ENCODE measurements at places on chromosomes 2 and 18.

DNA sequence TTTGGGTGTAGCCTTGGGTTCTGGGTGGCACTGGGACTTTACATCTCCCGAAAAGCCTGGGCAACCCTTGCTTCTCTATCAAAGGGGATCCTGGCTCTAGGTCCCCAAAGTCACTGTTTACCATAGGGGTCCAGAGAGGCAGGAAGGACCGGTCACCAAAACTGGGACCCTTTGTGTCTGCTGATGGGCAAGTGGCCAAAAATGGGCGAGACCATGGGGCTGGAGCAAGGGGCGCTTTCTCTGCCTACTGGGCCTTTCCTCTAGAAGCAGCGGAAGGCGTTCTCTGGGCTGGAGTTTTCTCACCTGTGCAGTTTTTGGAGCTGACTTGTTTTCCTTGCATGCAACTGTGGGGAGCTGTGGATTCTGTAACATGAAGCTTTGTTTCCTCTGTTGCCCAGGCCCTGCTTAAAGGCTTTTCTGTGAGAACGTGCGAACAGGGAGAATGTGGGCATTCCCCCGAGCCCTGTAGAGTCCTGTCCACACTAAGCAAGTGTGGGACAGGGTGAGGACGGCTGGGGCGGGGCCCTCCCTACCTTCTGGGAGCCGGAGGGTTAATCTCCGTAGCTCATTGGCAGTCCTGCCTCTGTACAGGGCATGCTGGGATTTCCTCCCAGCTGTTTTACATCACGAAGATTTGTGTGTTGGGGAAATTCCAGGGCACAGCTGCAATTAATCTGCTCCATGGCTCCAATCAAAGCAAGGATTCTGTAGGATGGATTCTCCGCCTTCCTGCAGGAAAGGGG lies 50.2 kb downstream of the TGOLN2 start:
- DNase-seq: no peak

- no peak for DNase-seq
These were observed 51.0 kb upstream of the EML4 start for GRCh38 chr2:42117923-42118753.

DNA sequence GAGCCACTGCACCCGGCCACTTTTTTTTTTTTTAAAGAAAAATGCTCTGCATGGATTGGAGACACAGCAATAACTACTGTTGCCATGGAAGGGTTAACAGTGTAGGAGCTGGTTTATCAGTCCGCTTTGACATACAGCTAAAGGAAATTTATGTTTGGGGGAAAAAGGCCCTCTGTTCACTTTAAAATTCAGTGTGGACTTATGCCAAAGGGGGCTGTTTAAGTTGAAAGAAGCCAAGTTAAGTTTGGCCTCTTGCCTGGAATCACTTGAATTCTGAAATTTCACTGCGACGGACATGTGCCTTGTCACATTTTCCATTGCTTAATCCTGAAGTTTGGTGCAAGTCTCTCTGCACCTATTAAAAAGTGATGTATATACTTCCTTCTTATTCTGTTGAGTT lies 3.1 kb downstream of the KCNE4 start:
- no peak for DNase-seq

GRCh38 chr2:189440644-189440946 lies 679 bp upstream of the WDR75 start:
- DNase-seq: no peak

DNA sequence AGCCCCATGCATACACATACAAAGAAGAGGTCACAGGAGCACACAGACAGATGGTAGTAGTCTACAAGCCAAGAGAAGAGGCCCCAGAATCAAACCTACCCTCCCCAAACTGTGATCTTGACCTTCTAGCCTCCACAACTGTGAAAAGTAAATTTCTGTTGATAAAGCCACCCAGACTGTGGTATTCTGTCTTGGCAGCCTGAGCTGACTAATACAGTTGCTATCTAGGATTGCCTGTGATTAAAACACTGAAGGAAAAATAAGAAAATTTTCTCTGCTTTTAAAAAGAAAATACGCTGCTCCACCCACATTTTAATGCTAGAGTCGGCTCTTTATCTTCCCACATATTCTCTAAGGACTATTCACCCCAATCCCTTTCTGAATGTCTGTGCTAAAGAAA lies 143.7 kb upstream of the TMEM200C start:
- DNase-seq: no peak

DNA sequence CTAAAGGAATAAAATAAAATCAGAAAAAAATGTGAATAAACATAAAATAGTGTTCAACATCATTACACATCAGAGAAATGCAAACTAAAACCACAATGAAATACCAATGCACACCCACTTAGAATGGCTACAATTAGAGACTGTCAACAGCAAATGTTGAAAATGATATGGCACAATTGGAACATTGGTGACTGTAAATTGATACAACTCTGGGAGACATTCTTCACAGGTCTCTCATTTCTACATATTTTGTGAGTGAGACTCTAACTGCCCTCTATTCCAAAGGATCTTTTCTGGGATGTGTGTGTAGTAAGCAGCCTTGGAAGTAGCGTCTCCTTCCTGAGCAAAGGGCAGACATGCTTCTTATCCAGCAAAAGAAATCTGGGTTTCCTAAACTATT lies 323.0 kb downstream of the FBXO15 start:
- DNase-seq: no peak

GRCh38 chr2:57864926-57865325 lies 181.7 kb upstream of the VRK2 start:
- no peak for DNase-seq

DNA sequence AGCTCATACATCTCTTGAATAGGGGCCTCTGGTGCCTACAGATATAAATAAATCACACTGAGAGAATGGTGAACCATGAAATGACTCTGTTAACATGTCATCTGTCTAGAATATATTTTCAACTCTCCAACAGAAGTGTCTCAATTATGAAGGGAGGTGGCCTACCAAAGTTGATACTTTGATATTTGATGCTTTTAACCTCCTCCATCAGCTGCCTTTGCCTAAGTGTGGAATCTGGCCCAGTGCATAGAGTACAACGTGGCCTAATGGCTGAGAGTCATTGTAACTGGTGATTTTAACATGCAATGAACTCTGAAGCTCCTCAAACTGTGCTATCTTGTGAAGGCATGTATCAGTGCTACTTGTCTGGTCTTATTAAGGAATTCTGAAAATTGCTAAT lies 93.4 kb downstream of the MYO3B start:
- DNase-seq: no peak

- DNase-seq: no peak
These were observed 25.5 kb downstream of the TANC1 start for GRCh38 chr2:158993721-158994587.

GRCh38 chr2:218991674-218992168 lies 1.5 kb downstream of the CRYBA2 start:
- DNase-seq: no peak
